ENCODE measurements at places on chromosomes 16 and 17. TPM values are rescaled to one million over a fixed set of nuclear protein-coding genes. Genes with fewer than 3 reads are reported as not detected.

The RAB11FIP4 gene
- 2.8 TPM for polyA plus RNA-seq

The ITGB4 gene
- 12.7 TPM for polyA plus RNA-seq

The TBC1D3I gene
- polyA plus RNA-seq: not detected

The PLXDC1 gene
- polyA plus RNA-seq: 13.0 TPM

The SLC52A1 gene
- not detected for polyA plus RNA-seq

The SNX20 gene
- polyA plus RNA-seq: 0.34 TPM

The ZNF747 gene
- 10.3 TPM for polyA plus RNA-seq

The IRX5 gene
- 0.48 TPM for polyA plus RNA-seq

The NPIPA2 gene
- 2.1 TPM for polyA plus RNA-seq

Measured in right cardiac atrium (tissue), 5 donors.